ENCODE measurements at places on chromosomes 12 and 14. TPM values are rescaled to one million over a fixed set of nuclear protein-coding genes. Genes with fewer than 3 reads are reported as not detected.

P2RX2 gene
- total RNA-seq: not detected

KCNC2 gene
- not detected for total RNA-seq

ARHGAP9 gene
- 130 TPM for total RNA-seq

C1S gene
- 0.65 TPM for total RNA-seq

TAS2R7 gene
- not detected for total RNA-seq

HOXC12 gene
- total RNA-seq: not detected

CACNA2D4 gene
- total RNA-seq: 4.1 TPM

SRRM4 gene
- not detected for total RNA-seq

NFE2 gene
- total RNA-seq: not detected

CPNE6 gene
- not detected for total RNA-seq

PPM1H gene
- 0.17 TPM for total RNA-seq

NRXN3 gene
- total RNA-seq: not detected
